ENCODE measurements at places on chromosomes 5 and 9.

DNA sequence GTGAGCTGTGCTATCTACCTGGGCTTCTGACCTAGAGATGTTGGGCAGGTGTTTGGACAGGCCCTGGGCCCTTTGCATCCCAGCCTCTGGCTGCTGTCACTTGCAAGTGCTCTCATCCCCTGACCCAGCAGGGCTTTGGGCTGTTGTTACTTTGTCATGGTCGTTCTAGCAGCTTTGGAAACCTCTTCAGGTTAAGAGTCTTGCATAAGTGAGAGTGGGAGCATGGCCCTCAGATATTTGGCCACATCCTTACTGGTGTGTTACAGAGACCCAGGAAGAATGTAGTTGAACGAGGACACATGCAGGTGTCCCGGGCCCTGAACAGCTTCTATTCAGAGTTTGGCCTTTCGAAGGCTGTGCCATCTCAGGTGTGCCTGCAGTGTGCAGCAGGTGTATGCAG is 4.5 kb downstream of the TENT4A start:
- DNase-seq = no peak

DNA sequence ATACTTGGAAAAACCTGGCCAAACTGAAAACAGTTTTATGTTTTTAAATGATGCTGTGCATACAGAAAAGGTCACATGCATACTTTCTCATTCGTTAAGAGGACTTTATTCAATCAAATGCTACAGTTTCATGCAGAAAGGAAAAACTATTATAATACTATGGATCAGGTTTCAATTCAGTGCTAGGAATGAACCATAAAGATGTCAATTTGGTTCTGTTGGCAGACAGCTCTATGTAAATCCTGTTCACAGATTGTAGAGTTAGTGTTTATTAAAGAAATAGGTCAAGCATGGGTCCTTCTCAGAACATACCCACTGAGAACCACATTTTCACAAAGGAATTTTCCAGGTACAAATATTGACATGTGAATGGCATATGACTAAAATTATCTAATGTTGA is 57.1 kb downstream of the RETREG1 start:
- DNase-seq = no peak

- peak; percentile 20 for DNase-seq
Observed at GRCh38 chr9:121201045-121201737, 478 bp downstream of the RAB14 start.

- DNase-seq = no peak
Observed at GRCh38 chr9:14209399-14210345, 104.3 kb downstream of the NFIB start.

GRCh38 chr9:91572044-91572443 is 148.4 kb upstream of the NFIL3 start:
- no peak for DNase-seq

- DNase-seq = no peak
Observed at GRCh38 chr5:10699281-10699874, 61.7 kb downstream of the DAP start.

GRCh38 chr5:98050583-98050982 is 722.9 kb upstream of the RGMB start:
- no peak for DNase-seq

DNA sequence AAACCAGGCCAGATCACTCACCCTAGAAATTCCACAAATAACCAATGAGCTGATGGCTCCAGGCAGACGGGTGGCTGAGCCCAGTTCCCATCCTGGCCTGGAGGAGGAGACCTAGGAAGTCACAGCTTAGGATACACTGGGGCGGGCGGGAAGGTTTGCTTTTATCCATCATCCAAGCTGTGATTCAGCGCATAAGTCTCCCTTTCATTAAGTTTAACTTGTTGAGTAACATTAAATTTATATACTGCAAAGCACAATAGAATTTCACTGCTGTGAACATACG is 55.7 kb downstream of the THBS4 start:
- DNase-seq = no peak

DNA sequence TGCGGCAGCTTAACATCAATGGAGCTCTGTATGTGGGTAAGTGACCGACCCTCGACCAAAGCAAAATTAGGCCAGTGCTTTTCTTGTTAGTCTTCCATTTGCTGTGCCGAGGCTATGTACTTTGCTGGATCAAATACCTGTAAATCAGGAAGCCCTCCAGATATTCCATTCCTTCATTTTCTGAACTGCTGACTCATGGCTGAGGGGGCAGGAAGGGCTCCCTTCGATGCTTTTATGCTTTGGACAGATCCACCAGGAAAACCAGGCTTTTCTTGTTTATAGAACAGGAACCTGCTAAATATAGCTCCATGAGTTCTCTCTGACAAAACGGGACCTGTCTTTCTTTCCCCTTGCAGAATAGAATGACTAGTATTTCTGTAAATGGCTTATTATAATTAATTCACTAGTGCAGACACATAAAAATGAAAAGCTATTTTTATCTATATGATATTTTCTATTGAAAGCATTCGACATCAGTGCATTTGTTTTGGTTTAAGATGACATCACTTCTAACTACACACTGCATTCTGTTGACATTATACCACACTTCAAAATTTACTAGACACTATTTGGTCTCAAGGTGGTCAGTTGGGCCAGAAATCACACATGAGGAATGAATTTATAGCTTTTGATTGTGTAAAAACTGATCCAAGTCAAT is 93.3 kb downstream of the LIFR start:
- DNase-seq = no peak

GRCh38 chr5:161547406-161547737 is 847 bp upstream of the GABRB2 start:
- DNase-seq = no peak

- DNase-seq = no peak
Observed at GRCh38 chr5:34598177-34598794, 57.8 kb upstream of the RAI14 start.

GRCh38 chr5:13601112-13601511 is 343.4 kb downstream of the DNAH5 start:
- DNase-seq = no peak

GRCh38 chr5:116358911-116359418 is 215.7 kb downstream of the SEMA6A start:
- no peak for DNase-seq

- DNase-seq = no peak
Observed at GRCh38 chr9:99637641-99638040, 184.0 kb upstream of the NR4A3 start.

DNA sequence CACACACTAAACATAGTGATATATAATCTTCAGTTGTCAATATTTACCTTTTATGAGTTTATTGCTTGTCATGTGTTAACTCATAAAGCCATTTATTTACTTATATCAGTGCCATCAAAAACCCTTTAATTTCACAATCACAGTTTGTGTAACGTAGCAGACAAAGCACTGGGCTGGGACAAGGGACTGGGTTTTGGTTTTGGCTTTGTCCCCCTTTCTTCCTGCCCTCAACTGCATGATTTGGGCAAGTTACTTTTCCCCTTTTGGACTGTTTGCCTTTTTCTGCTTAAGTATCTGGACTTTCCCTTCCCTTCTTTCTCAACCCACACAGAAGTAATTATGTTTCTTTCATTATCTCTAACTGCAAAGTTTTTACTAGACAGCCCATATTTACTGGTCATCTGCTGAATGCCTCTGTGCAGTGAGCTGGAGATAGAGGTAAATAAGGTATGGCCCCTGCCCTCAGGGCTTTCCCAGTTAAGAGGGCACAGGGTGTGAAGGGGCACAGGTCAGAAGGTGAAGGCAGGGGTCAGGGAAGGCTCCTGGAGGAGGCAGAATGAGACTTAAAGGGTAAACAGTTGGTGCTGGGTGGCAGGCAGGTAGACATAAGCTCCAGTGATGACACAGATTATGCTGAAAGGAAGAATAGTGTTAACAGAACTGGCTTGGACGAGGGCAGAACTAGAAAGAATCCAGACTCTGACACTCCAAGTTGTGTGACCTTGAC is 14.8 kb upstream of the NR3C1 start:
- DNase-seq = no peak

GRCh38 chr5:33059081-33059480 is 348.0 kb downstream of the NPR3 start:
- DNase-seq = no peak

GRCh38 chr5:17249029-17249634 is 31.7 kb downstream of the BASP1 start:
- DNase-seq = no peak

GRCh38 chr5:65117525-65117924 is 348.8 kb downstream of the CWC27 start:
- no peak for DNase-seq

DNA sequence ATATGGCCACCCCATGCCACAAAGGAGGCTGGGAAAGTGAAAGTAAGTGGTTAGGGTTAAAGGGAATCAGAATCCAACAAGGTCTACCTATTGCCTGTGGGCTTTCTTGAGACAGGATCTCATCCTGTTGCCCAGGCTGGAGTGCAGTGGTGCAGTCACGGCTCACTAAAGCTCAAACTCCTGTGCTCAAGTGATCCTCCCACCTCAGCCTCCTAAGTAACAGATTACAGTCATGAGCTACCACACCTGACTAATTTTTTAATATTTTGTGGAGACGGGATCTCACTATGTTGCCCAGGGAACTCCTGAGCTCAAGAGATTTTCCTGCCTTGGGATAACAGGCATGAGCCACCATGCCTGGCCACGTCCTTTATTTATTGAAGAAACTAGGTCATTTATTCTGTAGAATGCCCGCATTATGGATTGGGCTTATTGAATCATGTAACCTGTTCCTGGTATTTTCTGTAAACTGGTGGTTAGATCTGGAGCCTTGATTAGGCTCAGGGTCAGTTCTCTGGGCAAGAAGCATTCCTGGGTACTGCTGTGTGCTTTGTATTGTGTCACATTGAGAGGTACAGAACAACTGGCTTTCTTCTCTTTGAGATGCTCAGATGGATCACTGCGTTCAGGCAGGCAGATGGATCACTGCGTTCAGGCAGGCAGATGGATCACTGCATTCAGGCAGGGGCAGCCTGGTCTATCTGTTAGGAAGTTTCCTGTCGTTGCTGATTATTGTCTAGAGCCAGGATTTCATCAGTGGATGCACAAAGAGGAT is 41.6 kb downstream of the ERGIC1 start:
- DNase-seq = no peak

GRCh38 chr5:91272858-91273257 is 110.3 kb downstream of the ARRDC3 start:
- DNase-seq = no peak

GRCh38 chr9:129027685-129028191 is 393 bp downstream of the SH3GLB2 start:
- no peak for DNase-seq
